ENCODE measurements at places on chromosomes 6 and 20.

- no peak for DNase-seq
These were observed 217.4 kb upstream of the GMDS start for GRCh38 chr6:2462831-2463230.

DNA sequence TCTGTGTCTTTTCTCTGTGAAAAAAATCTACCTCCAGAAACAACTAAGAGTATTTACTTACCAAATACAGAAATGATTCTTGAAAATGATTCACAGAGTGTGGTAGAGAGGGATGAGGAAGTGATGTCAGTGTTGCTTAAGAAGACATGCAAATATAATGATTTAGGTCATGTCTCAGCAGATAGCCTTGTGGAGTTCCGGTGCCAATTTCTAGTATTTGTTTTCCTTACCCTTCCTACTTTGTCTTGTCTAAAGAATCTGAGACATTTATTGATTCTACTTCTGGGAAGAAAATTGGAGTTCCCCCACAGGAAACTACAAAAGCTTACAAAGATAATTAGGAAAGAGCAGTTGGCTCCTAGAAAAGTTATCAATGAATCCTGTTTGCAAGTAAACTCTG, 68.8 kb downstream of the GJA1 start:
- no peak for DNase-seq

DNA sequence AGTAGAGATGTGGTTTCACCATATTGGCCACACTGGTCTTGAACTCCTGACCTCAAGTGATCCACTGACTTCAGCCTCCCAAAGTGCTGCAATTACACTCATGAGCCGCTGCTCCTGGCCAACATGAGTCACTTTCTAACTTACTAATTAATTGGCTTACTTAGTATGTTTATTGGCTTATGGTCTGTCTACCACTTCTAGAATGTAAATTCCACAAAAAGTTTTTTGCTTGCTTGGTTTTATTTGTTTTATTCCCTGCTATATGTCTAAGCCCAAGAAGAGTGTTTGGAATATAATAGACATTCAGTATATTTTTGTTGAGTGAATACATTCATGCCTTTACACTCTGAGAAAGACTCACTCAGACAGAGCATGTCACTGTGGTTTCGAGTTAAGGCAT, 86.0 kb downstream of the SAMD3 start:
- DNase-seq: no peak

DNA sequence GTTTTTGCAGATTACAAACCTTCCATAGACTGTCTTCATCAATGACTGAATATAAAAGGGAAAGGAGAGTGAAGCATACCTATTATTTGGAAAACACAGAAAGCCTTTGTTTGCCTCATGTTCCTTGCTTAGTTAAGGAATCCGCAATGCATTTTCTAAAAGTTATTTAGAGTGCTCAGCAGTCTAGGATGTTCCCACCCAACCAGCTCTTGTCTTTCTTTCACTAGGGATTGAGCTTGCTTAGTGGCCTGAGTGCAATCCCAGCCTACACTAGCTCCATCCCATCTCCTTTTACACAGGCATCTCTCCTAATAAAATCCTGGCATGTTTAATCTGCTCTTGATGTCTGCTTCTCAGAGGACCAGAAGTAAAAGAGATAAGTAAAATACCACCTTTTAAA, 850.5 kb upstream of the GJE1 start:
- DNase-seq: no peak

- no peak for DNase-seq
These were observed 105.9 kb downstream of the GJA10 start for GRCh38 chr6:89999945-90000825.

DNA sequence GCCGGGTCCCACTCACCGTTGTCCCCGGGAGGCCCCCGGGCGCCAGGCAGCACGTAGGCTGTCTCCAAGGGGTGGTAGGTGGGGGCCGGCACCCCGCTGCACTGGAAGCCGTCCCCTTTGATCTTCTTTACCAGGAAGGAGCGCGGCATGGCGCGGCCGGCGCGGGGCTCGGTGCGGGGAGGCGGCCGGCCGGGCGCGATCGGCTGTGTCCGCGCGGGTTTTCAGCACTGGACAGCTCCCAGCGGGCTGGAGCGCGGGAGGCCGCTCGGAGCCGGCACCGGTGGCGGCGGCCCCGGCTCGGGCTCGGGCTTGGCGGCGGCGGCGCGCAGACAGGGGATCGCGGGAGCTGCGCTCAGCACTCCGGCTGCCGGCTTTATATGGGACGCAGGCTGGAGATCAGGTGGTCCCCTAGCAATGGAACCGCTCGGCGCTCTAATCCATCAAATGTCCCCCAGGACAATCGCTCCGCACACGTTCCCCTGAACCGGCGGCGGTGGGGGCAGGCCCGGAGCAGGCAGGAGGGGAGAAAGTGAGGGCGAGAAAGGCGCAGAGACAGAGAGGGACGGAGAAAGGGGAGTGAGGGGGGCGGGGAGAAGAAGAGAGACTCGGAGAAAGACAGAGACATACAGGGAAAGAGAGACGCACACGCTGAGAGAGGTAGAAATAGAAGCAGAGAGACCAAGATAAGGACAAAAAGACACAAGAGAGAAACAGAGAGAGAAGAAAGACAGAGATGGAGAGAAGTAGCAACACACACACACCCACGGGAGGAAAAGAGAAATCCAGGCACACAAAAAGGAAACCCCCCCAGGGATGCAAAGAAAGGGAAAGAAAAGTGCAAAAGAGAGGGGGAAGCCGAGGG, at the start of gene SCRT2:
Gene SCRT2, minus strand, starts transcription at position 350 of the 862 bp plus-strand sequence. Its CDS starts 201 bp downstream, at position 149.
- DNase-seq: peak; percentile 84

DNA sequence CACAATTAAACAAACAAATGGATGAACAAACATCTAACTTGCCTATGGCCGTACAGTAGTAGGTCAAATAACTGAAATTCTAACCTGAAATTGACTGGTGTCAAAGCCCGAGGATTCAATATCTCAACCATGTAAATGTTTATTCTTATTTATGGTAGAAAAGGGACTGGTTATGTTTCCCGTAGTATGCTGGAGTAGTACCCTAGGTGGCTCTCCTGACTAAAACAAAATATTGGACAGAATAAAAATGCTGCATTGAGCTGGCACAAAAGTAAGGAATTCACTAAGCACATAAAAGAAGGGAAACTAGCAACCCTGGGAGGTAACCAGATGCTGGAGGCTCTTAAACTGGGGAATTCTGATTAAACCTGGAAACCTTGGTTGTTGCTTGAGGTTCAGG, 117.1 kb upstream of the PREP start:
- DNase-seq: no peak

- DNase-seq: no peak
These were observed 82.9 kb upstream of the MAFB start for GRCh38 chr20:40771848-40772511.

Data from left lobe of liver (tissue), 2 donors.